ENCODE measurements at places on chromosomes 3 and 15.

- no peak for DNase-seq
Measured at GRCh38 chr3:20097015-20097414, 56.8 kb downstream of the KAT2B start.

DNA sequence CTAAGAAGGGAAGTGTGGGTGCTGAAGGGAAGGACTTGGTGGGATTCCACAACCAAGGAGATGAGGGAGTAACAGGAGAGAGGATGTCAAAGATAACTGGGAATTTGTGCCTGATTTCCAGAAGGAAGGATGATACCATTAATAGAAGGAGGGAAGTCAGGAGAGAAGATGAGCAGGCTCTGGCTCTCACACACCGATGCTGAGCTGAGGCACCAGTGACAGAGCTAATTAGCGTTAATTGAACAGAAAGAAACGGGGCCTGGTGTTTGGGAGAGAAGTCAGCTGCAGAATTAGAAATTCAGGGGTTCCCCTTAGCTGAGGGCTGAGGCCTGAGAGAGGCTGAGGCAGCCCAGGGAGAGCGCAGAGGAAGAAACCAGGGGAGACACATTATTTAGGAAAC, 11.9 kb upstream of the PDIA5 start:
- DNase-seq = peak; percentile 91

DNA sequence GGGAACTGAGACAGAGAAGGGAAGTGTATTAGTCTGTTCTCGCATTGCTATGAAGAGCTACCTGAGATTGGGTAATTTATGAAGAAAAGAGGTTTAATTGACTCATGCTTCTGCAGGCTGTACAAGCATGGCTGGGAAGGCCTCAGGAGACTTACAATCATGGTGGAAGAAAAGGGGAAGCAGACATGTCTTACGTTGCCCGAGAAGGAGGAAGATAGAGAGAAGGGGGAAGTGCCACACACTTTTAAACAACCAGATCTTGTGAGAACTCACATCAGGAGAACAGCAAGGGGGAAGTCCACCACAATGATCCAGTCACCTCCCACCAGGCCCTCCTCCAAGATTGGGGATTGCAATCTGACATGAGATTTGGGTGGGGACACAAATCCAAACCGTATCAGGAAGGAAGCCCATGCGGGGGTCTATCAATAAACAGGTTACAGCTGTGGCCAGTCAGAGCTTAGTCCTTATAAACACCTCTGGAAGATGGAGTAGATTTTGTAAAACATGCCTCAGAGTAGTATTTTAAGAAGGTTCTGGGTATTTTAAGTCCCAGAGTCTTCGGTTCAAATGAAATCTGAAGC, 153.9 kb downstream of the GHSR start:
- no peak for DNase-seq

DNA sequence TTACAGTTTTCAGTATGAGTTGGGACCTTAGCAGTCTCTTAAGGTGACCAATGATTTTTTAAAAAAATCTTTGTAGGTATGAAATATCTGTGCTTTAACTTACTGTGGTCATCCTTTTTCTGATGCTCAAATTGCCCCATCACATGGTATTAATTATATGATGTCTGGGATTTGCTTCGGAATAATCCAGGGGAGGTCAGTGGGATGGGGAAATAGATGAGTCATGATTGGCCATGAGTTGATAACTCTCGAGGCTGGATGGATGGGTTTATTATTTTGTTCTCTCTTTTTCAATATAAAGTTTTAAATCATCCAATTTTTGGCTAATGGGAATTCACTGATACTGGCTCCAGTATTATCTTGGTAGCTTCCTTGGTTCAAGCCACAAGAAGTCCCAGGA, 370.3 kb upstream of the TPM1 start:
- DNase-seq = no peak

GRCh38 chr3:103690536-103690935, 1255.7 kb downstream of the ZPLD1 start:
- DNase-seq = no peak

GRCh38 chr3:44058022-44058867, 183.4 kb upstream of the TOPAZ1 start:
- peak; percentile 5 for DNase-seq

DNA sequence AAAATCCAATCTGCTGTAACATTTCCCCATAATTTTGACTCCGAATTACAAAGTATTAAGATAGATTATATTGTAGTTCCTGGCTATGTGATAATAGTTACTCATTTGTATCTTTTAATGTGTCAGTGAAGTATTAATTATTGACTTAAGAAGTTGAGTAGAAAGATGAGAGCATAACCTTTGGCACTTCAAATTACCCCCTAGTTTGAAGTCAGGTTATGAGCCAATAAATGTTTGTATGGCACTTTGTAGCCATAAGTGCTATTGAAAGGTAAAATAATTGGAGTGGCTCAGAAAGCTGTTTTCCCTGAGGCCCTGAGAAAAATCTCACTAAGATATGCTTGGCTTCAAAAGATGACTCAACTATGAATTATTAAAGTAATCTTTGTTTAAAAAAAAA, 31.0 kb downstream of the IREB2 start:
- DNase-seq = no peak

Data from GOT3 (cell line).